ENCODE measurements at places on chromosomes 12 and 14.

- DNase-seq, result no peak
Observed at GRCh38 chr14:71488703-71489191, 443.5 kb upstream of the RGS6 start.

- DNase-seq, result no peak
Observed at GRCh38 chr12:15627995-15628945, 160.9 kb downstream of the EPS8 start.

DNA sequence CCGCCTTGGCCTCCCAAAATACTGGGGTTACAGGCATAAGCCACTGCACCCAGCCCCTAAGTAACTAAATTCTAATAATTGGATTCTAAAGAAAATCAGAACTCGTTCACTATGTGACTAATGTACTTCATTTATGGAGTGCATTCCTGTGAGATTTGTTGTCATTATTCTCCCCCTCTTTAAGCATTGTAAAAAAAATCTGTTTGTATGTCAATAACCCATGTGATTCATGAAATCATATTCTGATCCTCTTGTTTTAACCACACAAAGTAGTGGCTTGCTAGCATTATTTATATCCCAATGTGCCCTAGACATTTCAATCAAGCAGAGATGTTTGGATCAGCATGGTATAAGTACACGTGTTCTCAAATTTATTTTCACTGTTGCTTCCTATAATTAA lies 78.2 kb upstream of the OSBPL8 start:
- DNase-seq, result no peak

GRCh38 chr14:56733396-56733795 lies 76.9 kb downstream of the OTX2 start:
- DNase-seq, result no peak

DNA sequence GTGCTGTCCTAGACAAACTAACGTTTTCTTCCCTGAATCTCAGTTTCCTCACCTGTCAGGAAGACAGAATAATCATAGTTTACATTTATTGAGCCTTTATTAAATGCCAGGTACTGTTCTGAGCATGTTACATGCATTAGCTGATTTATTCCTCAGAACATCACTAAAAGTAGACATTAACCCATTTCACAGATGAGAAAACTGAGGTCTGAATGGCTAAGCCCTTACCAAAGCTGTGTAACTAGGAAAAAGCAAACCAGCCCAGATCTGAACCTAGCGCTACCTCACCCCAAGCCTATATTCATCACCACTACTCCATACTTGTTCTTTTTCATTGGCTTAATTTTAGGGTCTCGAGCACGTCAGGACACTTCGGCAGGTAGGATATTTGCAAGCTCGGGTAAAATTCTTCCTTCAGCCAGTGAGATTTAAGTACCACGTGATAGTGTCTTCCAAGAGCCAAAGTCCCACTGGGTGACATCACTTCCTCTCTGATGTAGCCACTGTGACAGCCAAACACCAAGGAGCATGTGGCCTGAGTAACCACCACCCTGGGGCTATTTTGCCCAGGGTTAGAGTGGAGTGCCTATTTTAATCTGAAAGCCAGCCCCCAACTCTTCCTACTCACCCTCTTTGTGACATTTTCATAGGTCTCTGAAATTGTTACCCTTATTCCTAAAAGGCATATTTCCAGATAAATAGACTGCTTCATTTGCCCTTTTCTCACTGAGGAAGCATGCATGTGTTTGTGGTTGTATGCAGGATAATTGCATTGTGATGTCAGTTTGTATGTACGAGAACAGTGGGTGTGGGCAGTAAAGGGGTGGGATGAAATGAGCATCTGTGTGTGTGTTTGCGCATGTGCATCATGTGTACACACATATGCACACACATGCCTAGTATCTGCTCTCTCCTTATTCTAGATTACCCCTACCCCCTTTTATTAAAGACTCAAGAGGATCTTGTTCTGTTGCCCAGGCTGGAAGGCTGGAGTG lies 62.2 kb upstream of the WSCD2 start:
- no peak for DNase-seq

GRCh38 chr12:27252934-27253333 lies 8.8 kb downstream of the STK38L start:
- DNase-seq, result no peak

GRCh38 chr12:104439137-104439536 lies 17.6 kb upstream of the CHST11 start:
- DNase-seq, result no peak

GRCh38 chr12:58425481-58426392 lies 484.4 kb downstream of the ATP23 start:
- DNase-seq, result no peak

DNA sequence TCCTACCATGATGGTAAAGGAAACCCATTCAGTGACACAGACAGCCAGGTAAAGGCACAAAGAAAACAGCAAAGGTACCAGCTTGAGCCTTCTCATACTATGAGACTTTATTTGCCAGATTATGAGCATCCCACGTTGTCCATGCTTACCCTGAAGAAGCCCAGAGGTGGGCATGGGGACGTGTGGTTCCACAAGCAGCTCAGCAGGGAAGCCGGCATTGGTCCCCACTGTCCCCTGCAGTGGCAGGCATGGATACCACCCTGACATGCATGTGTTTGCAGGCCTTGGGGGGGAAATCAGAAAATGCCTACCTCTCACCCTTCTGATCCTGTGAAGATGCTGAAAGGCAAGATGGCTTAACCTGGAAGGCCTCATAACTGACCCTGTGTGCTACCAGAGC lies 183.1 kb downstream of the PIWIL1 start:
- no peak for DNase-seq

DNA sequence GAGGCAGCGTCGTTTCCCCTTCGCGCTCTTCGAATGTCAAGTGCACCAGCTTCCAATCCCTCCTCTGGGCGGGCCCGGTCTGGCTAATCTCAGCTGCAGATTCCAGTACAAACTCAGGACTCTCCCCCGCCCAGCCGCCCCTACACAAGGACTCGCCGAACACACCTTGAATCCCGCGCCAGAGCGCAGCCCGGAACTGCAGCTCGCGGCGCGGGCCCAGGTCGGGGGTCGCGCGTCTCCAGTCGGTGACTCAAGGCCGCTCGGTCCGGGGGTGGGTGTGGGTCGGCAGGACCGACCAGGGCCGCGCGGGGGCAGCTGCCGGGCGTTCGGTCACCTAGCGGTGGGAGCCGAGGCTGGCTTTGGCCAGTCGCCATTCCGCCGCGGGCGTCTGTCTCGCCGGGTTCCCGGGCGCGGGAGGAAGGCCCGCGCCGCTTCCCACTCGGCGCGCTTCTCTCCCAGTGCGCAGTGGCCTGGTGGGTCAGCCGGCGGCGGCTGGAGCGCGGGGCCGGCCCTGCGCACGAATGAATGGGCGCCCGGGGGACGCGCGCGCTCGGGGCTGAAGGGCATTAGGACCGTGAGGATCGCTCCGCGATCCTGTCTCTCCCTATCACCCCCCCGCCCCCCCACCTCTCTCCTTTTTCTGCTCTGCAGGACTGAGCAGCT lies at the start of gene GALNT16:
GALNT16 (plus strand) TSS at position 632 of the 663 bp plus-strand sequence. CDS start 133 bp downstream, outside the sequence.
- DNase-seq, result peak; percentile 47

DNA sequence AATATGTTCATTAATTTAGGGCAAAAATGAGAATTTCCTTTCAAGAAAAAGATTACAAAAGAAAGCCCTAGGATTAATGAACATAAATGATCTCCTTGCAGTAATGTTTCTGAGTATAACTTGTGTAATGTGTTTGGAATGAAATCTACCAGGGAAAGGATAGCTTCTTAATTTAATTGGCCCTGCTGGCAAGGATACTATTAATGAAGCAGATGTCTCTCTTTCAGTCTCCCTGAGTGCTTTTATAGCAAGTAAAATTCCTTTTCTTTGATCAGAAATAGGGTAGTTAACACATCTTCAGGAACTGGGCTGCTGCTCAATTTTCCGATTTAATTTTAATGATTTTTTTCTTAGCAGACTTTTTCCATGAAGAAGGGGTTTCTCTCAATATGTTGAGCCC lies 379.4 kb upstream of the PDE3A start:
- no peak for DNase-seq

DNA sequence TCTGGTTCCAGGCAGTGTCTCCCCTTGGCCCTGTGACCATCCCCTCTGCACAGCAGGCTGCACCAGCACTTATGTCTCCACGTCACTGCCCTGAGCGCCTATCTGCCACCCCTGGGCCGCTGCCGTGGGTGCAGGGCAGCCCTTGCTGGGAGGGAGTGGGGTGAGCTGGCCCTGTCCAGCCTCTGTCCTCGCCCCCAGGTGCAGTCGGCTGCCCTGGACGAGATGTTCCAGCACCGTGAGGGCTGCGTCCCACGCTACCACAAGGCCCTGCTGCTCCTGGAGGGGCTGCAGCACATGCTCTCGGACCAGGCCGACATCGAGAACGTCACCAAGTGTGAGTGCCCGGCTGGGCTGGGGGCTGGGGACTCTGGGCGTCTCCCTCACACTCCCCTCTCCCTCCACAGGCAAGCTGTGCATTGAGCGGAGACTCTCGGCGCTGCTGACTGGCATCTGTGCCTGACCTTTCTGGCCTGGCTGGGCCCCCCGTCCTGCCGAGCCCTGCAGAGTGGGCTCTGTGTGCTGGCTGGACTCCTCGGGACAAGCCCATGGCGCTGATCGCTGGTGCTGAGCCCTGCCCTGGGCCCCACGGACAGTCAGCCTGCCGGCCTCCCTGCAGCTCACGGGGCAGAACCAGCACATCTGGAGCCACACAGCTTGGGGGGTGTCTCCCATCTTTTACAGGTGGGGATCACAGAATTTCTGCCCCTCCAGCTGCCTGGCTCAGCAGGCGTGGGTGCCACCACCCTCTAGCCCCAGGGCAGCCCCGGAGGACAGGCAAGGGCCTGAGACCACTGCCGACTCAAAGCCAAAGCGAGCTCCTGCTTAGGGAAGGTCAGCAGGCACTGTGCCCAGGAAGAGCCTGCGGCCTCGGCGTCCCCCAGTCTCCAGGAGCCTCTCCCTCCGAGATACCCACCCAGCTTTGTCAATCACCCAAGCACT lies 7.9 kb upstream of the PUS1 start:
- no peak for DNase-seq

DNA sequence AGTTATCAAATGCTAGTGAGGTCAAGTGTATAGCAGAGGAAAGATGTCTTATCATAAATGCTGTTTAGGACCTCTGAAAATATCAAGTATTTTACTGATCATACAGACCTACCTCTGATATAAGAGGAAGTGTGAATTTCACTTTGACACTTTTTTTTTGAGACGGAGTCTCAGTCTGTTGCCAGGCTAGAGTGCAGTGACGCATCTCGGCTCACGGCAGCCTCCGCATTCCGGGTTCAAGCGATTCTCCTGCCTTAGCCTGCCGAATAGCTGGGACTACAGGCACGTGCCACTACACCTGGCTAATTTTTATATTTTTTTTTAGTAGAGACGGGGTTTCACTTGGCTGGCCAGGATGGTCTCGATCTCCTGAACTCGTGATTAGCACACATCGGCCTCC lies 55.1 kb upstream of the PIK3C2G start:
- DNase-seq, result no peak

DNA sequence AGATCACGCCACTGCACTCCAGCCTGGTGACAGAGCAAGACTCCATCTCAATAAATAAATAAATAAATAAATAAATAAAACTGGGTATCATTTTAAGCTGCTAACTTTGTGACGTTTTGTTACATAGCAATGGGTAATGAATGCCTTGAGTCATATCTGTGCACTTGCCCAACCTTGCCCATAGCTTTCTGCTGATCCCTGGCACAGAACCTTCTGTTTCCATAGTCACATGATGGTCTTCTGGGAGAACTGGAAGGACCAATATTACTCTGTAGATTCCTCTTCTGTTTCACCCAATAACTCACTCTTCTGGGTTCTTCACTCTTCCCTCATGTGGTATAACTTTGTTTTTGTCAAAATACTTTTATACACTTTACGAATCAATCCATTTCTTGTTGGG lies 140.8 kb downstream of the SCARB1 start:
- no peak for DNase-seq

GRCh38 chr12:109273354-109273753 lies 35.7 kb downstream of the FOXN4 start:
- no peak for DNase-seq

GRCh38 chr14:68137704-68138619 lies 318.4 kb downstream of the RAD51B start:
- DNase-seq, result no peak

DNA sequence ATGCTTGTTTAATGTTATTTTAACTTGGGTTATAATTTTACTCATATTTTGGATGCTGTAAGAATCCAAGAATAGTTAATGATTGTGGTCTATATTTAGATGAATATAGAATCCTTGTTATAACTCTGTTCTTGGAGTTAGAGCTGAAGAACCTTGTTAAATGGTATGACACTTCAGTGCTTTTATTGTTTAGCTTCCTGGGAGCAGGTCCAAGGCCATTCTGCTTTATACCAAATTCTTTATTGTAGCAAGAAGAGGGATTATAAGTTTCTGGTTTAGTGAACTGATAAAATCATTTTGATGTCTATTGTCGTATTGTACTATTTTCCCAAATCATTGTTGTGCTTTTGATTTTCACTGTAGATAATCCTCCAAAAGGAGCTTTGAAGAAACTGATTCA lies 69.4 kb downstream of the MIA2 start:
- DNase-seq, result no peak

DNA sequence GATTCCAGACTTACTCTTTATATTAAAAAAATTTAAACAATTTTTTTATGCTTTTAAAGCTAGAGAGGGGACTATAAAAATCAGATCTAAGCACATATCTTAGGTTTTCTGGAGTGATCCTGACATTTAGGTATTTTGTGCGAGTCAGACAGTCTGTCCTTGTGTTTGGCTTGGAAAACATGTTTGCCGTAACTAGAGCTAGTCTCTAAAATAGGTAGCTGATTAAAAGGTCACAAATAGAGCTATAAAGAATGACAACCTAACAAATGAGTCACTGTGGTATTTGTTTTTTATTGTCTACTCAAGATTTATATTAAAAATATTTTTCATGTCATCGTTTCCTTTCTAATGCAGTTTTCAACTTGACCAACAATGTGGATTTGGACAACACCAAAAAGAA lies 73.4 kb downstream of the MNAT1 start:
- no peak for DNase-seq

DNA sequence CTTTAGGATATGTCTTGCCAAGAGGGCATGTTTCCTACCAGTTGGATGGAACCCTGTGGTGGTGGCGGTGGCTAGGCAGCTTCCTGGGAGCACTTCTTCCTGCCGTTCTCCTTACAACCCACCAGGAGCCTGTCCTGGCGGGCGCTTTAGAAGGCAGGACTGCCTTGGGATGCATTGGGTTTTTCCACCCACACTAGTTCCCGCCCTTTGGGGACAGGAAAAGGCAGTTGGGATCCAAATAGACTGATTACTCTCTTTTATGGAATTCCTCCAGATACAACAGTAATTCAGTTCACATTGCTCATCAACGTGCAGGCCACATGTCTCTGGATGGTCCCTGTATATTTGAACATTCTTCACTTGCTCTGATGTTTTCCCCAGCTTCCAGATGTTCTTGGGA lies 305.7 kb upstream of the SSTR1 start:
- DNase-seq, result no peak

DNA sequence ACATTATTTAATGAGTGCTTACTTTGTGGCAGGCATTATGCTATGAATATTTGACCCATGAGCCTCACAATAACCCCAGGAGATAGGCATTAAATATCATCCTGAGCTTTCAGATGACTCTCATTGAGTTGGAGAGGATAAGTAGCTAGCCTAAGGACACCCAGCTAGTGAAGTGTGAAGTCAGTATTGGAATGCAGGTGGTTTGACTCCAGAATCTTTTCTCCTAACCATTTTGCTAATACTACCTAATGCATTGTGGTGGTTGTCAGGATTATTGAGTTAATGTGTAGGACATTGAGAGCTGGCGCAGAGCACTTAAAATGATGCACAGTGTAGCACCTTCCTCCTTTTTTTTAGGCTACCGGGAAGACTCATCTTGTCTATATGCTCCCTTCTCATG lies 3.8 kb upstream of the CDKL1 start:
- DNase-seq, result no peak
